ENCODE measurements at places on chromosomes 1 and 21.

DNA sequence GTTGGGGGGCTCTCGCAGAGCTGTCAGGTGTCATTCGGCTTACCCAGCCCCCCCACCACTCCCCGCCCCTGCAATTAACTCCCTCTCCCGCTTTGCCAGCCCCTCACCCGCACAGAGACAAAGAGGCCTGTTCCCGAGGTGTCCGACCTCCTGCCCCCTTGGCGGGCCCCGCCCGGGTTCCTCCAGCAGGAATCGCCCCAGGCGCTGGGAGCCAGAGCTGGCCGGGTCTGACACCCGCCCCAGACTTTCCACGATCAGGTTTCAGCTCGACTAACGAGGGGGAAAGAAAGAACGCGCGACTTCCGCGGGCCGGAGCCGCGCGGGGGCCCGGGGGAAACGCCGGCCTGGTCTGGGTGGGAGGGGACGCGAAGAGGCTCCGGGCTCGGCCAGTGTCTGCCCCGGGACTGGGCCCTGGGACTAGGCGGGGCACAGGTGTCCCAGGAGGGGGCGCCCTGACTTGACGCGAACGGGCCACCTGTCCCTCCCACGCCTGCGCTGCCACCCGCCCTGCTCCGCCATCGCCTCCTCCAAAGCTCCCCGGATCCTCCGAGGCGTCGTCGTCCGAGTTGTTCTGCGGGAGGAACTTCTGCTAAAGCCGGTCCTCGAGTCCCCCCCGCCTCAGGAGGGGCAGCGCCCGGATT lies 36.4 kb upstream of the HHAT start:
- DNase-seq, result no peak

GRCh38 chr1:202888221-202888530 lies 773 bp downstream of the RABIF start:
- DNase-seq, result no peak

DNA sequence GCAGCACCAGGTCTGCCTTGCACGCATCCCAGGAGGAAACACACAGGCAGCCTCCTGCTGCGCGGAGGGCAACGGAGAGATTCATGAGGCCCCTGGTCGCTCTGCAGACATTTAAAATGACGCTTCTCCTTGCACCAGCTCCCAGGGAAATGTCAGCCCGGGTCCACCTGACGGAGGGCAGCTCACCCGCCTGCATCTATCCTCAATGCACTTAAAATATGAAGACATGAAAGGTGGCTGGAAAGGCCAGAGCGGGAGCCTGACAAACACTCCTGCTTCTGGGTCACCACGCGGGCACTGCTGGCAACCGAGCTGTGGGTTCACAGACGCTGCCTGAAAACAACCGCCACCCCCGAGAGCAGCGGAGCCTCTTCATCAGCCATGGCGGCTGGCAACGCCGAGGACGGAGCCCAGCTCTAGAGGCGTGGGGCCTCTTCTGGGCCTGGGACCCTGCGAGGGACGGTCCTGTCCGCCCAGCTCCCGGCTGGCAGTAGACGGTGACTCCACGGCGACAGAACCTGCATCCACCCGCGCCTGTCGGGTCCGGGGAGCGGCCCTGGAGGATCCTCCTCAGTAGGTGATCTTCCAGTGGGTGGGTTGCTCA lies 22.7 kb downstream of the POFUT2 start:
- DNase-seq, result no peak

GRCh38 chr1:209993061-209993830 lies 55.2 kb downstream of the SYT14 start:
- no peak for DNase-seq

GRCh38 chr1:187433598-187433997 lies 604.8 kb downstream of the PLA2G4A start:
- no peak for DNase-seq
